ENCODE measurements at places on chromosomes 4 and X.

- DNase-seq: no peak
Observed at GRCh38 chrX:78327370-78328086, at the start of gene CYSLTR1. CYSLTR1 (minus strand) TSS chrX:78327611; CDS start chrX:78273746, 53,865 bp downstream.

DNA sequence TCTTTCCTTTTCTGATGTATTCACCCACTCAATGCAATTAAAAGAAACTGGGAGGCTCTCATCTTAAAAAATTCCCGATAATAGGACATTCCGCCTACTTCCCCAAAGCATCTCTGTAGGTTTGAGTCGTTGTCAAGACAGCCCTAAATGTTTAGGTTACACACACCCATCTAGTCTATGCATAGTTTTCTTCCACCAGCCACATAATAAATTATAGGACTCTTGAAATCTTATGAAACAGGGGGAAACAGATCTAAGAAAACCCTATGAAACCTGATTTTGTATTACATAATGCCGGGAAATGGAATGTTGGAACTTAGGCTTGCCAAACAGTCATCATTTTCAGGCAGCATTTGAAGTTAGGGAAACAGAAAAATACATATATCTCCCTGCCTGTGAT is 150.0 kb downstream of the PRKX start:
- no peak for DNase-seq

DNA sequence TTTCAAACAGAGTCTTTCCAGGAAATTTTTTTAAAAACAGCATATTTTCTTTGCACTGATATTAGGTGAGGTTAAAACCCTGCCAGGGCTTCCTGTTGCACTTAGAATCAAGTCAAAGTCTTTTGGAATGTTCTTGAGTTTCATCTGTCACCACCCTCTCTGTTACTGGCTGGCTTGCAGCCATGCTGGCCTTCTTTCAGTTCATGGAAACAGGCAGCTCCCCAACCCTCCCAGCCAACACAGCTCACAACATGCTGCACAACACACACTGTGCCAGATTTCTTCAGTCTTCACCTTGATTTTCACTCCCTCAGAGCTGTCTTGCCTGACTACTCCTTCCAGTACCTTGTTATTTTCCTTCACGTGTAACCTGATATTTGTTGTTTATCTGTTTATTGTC is 129.5 kb downstream of the KCNIP4 start:
- no peak for DNase-seq

GRCh38 chr4:126604268-126604867 is 1028.4 kb upstream of the INTU start:
- DNase-seq: no peak

GRCh38 chrX:154602766-154603437 is 16.2 kb downstream of the CTAG1B start:
- DNase-seq: no peak

- DNase-seq: no peak
Observed at GRCh38 chrX:153003981-153004380, 10.1 kb upstream of the PNMA5 start.

GRCh38 chrX:68396953-68397352 is 36.3 kb downstream of the OPHN1 start:
- no peak for DNase-seq

DNA sequence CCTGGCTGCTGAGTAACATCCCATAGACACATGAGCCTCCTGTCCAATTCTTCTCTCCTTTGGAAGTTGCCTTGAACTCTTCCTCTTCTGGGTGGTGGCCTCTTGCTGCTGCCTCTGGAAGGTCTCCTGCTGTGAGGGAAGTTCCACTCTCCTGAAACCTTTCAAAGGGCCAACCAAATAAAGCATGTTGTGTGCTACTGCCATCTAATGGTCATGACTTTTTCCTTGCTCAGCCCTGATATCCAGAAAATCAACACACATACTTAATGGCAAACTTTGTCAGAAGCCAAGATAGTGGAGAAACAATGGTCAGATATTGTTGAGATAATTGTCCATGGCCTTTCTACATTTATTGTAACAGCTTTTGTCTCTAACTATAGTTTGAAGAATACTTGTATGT is 19.1 kb upstream of the ZXDA start:
- DNase-seq: peak; percentile 53

DNA sequence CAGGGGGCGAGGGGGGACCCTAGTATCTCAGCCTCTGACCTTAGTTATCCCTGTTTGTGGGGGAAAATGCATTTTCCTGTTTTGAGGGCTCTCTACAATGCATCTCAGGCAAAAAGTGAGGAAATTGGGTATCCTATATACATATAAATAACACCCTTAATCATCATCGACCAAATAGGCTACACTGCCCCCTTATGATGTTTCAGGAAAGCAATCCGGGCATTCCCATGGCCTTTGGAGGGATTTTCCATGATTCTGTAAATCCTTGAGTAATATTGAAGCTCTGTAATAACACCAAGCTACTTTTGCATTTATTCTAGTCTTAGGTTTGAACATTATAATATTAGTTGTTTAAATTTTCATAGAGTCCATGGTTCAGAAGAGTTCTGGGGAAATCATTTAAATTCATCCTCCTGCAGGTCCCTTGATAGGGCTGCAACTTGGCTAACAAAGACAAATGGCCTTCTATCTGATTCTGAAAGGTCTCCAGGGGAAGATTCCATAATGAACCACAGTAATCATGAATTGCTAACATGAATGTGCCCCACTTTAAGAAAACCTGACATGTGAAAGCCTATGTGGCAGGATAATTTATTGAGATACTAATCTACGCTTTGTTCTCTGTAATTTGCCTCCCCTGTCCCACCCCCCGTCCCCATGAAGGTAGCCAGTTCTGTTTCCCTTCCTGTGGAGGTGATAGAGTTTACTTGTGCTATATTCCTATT is 91.5 kb upstream of the SCOC start:
- DNase-seq: no peak

- no peak for DNase-seq
Observed at GRCh38 chr4:69816236-69816635, 43.7 kb downstream of the SULT1E1 start.

DNA sequence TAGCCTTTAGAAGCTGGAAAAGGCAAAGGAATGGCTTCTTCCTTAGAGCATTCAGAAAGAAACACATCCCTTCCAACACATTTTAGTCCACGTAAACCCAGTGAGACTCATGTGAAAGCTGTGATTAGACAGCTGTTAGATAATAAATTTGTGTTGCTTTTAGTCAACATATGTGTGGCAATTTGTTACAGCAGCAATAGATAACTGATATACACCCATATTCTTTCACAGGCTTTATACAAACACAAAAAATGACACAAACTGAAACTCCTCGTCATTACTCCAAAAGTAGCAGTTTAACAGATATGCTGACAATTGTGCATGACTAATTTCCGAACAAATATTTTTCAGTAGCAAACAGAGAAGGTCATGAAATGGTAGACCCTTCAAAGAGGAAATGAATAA is 65.3 kb downstream of the ANTXR2 start:
- DNase-seq: no peak

DNA sequence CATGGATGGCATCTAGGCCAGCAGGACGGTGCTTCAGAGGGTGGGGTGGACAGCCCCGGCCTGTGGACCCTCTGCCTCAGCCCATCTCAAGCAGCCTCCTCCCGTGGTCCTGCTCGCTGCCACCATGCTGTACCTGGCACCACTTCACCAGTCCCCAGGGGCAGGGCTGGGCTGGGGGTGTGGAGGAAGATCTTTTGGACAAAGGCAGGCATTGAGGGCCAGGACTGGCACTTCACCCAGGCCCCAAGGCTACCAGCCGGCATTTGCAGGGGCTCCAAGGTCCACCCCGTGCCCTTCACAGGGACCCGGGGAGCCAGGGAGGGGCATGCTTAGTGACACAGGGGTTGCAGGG is 713 bp downstream of the PLXNB3 start:
- DNase-seq: no peak

GRCh38 chr4:61522312-61522711 is 322.2 kb downstream of the ADGRL3 start:
- DNase-seq: no peak

GRCh38 chr4:177393236-177393635 is 49.0 kb downstream of the AGA start:
- DNase-seq: no peak

- no peak for DNase-seq
Observed at GRCh38 chrX:150167482-150168324, 195.4 kb upstream of the MAMLD1 start.

- no peak for DNase-seq
Observed at GRCh38 chr4:110737931-110738330, 115.1 kb upstream of the PITX2 start.

DNA sequence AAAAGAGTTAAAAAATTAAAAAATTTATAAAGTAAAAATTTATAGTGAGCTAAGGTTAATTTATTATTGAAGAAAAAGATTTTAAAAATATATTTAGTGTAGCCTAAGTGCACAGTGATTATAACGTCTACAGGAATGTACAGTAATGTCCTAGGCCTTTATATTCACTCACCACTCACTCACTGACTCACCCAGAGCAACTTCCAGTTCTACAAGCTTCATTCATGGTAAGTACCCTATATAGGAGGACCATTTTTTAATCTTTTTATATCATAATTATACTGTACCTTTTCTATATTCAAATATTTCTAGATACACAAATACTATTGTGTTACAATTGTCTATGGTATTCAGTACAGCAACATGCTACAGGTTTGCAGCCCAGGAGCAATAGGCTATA is 1623.2 kb downstream of the RPA4 start:
- no peak for DNase-seq

GRCh38 chr4:139986106-139986505 is 167.9 kb downstream of the MAML3 start:
- no peak for DNase-seq

GRCh38 chr4:164815711-164816110 is 61.3 kb upstream of the APELA start:
- no peak for DNase-seq

- DNase-seq: peak; percentile 3
Observed at GRCh38 chrX:117996918-117997480, 119.6 kb downstream of the KLHL13 start.

GRCh38 chr4:108398316-108398715 is 222.1 kb upstream of the RPL34 start:
- no peak for DNase-seq

DNA sequence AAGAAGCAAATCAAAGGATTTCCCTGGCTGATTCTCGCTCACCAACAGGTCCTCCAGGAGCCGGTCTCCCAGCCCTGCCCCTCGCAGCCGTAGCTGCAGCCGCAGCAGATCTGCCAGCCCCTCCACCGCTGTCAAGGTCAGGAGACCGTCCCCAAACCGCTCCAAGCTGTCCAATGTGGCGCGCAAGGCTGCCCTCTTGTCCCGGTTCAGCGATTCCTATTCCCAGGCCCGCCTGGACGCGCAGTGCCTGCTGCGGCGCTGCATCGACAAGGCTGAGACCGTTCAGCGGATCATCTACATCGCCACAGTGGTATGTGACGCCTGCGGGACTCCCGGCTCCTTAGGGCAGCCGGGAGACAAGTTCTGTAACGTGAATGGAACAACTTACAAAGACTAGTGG is 25.6 kb downstream of the SPATA18 start:
- DNase-seq: no peak

- no peak for DNase-seq
Observed at GRCh38 chrX:128599632-128600031, 547.4 kb upstream of the ACTRT1 start.

GRCh38 chr4:143625632-143626031 is 74.8 kb downstream of the FREM3 start:
- peak; percentile 54 for DNase-seq

DNA sequence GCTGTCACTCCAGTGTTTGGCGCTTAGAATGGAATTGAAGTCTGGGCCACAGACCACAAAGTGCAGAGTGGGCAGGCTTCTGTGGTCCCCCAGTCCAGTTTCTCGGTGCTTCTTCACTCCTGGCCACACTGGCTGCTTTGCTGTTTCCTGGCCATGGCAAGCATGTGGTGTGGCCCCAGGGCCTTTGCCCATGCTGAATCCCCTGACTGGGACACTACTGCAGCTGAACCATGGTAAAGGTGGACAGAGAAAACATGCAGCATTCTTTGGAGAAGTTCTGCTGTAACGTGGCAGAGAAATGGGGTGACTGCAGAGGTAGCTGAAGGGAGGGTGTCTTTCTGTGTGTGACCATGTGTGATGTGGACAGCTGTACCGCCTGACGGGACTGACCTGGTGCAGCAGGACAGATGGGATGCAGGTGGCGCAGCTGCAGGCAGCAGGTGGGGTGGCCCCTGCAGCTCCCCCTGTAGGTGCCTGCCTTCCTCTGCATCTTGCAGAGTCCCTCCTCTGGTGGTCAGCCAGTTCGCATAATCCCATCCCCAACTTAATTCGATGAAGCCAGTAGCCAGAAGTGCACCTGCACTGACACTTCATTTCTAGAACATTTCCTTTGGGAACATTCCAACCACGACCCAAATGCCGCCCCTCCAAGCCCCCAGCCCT is 13.2 kb upstream of the S100P start:
- no peak for DNase-seq

- peak; percentile 13 for DNase-seq
Observed at GRCh38 chr4:146959692-146960091, 14.0 kb upstream of the TTC29 start.

DNA sequence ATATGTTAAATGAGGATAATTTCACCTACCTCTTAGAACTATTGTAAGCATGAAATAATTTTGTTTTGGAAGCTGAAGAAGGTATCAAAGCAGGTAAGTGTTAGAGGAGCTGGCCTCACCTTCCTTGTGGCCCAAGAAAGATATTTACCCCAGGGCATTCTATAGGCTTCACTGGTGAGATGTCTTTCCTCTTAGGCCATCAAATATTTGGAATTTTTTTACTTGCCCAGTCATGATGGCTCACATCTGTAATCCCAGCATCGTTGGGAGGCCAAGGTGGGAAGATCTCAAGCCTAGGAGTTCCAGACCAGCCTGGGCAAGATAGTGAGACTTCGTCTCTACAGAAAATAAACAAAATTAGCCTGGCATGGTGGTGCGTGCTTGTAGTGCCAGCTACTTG is 6.1 kb upstream of the SMS start:
- DNase-seq: no peak

- DNase-seq: peak; percentile 35
Observed at GRCh38 chr4:166972071-166972470, 262.2 kb downstream of the SPOCK3 start.

- DNase-seq: no peak
Observed at GRCh38 chrX:105697984-105698781, 124.2 kb upstream of the NRK start.

GRCh38 chr4:42282081-42282901 is 115.0 kb upstream of the SHISA3 start:
- DNase-seq: peak; percentile 67

DNA sequence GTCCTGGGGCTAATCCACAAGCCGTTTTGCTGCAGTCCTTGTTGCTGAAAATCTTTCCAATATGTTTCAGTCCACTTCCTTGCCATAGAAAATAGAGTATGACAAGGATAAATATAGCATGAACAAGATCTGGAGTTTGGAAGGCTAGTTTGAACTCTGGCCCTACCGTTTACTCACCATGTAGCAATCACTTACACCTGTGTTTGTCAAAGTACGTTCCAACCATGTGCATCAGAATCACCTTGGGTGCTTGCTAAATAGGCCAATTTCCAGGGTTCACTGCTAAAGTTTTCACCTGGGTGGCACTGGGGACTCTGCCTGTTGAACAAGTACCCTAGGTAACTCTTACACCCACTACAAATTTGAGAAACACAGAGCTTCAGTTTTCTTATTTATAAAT is 188.9 kb downstream of the ENOX2 start:
- DNase-seq: no peak
